ENCODE measurements at places on chromosomes 7 and 10. TPM values are rescaled to one million over a fixed set of nuclear protein-coding genes. Genes with fewer than 3 reads are reported as not detected.

DNA sequence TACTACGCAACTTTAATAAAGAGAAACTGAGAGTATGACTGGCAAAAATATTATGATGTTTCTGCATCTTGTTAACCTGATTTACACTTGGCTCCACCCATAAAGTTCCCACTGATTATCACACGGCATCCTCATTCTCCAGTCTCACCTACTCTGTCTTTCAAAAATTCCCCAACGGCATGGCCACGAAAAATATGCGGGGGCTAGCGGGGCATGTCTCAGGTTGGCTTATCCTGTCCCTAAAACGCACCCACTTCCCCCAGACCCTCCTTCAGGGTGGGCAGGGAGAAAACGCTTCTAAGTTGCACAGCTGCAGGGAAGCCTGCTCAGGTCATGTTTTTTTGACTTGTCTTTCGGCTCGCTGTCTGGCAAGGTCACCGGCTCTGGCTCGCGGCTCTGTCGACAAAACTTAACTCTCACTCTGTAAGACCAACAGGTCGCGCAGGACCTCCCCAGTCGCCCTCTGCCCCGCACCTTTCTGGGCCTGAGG is 3.8 kb downstream of the CDK6 start:
- H3K4me1 ChIP-seq = peaks cover 59% of the 10 kb centered on the region
- peak overlapping the region; percentile 89 for H3K27ac ChIP-seq
- H3K36me3 ChIP-seq = no peaks in the 10 kb centered on the region
- no peaks in the 10 kb centered on the region for H3K27me3 ChIP-seq
- peak overlapping the region; percentile 94 for H3K4me3 ChIP-seq
- no peak for DNase-seq

DNA sequence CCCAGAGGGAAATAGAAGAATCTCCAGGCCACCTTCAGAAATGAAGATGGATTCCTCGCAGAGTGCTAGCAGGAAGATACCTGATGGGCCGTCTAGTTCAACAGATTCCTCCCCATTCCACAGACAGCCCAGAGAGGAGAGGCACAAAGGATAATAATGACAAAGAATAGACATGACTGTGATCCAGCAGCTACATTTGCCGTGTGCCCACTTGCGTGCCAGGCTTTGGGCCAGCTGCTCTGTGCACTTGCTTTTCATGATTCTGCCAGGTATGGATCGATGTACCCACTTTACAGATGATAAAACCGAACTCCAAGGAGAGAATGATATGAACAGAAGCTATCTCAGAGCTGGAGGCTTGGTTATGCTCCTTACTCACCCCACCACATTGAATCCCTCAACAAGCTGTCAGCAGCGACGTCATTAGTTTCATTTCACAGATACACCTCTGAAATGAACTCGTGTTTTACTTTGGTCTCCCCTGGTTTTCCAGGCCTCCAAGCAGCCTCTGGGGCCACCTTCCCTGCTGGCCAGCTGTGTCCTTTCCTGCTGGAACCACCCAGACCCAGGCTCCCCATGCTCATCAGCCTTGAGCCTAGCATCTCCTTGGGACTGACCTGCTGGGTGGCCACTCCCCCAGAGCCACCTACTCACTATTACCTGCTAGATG is 11.9 kb upstream of the WDFY4 start:
- H3K27me3 ChIP-seq = no peaks in the 10 kb centered on the region
- peak; percentile 78 for DNase-seq
- no peaks in the 10 kb centered on the region for H3K36me3 ChIP-seq
- H3K27ac ChIP-seq = no peak overlapping the region
- no peaks in the 10 kb centered on the region for H3K4me1 ChIP-seq

GRCh38 chr10:94607111-94607510 is 61.5 kb downstream of the HELLS start:
- no peak overlapping the region for H3K27ac ChIP-seq
- H3K27me3 ChIP-seq = no peaks in the 10 kb centered on the region
- H3K36me3 ChIP-seq = no peaks in the 10 kb centered on the region
- no peak overlapping the region for H3K4me3 ChIP-seq

- no peak overlapping the region for H3K4me3 ChIP-seq
- no peaks in the 10 kb centered on the region for H3K27me3 ChIP-seq
- peaks cover 9% of the 10 kb centered on the region for H3K4me1 ChIP-seq
These were observed 73.6 kb upstream of the FAM20C start for GRCh38 chr7:118615-119391.

- no peak overlapping the region for H3K4me3 ChIP-seq
- no peaks in the 10 kb centered on the region for H3K4me1 ChIP-seq
- no peaks in the 10 kb centered on the region for H3K27me3 ChIP-seq
- H3K27ac ChIP-seq = no peak overlapping the region
These were observed 235.8 kb upstream of the PFKP start for GRCh38 chr10:2831509-2831908.

DNA sequence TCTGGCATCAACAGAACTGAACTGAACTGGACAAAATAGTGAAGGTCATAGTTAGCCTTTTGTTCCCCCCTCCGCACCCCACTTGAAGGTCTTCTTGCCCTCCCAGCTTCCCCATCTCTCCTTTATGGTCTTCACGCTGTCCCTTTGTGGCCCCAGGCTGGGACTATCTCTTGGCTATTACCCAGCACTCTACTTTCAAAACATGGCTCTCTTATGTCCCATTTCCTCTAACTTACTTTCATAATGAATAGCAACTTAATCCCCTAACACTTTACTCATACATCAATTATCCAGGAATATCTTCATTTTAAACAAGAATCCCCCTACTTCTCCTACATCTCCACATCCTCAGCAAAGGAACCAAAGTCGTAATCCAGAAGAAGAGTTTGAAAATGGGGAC is 135.3 kb upstream of the ITGB1 start:
- H3K4me1 ChIP-seq = no peaks in the 10 kb centered on the region
- H3K4me3 ChIP-seq = no peak overlapping the region
- H3K27me3 ChIP-seq = no peaks in the 10 kb centered on the region
- no peaks in the 10 kb centered on the region for H3K36me3 ChIP-seq

GRCh38 chr7:1235501-1236131 is 2.9 kb downstream of the UNCX start:
- H3K27ac ChIP-seq = no peak overlapping the region
- no peaks in the 10 kb centered on the region for H3K36me3 ChIP-seq
- H3K27me3 ChIP-seq = peaks cover 19% of the 10 kb centered on the region
- H3K4me3 ChIP-seq = no peak overlapping the region

DNA sequence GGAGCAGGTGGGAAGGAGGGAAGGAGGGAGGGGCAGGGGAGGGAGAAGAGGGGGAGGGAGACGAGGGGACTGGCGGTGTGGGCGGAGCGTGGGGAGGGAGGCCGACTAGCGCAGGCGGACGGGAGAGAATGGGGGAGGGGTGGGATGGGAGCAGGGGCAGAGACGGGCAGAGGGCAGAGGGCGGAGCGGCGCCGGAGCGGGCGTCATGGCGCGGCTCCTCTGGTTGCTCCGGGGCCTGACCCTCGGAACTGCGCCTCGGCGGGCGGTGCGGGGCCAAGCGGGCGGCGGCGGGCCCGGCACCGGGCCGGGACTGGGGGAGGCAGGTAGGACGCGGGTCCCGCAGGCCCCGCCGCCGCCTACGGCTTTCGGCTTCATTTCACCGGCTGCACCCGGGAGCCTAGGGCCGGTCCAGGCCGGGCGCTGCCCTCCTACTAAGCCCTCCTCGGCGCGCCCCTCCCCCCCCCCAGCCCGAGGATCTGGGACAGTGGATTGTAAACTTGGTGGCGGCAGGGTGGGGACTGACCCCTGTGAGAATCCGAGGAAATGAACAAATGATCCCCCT is at the start of gene MSRB2:
MSRB2 (plus strand) TSS at position 176 of the 562 bp plus-strand sequence; CDS start at position 206, 30 bp downstream.
- H3K27me3 ChIP-seq = no peaks in the 10 kb centered on the region
- peak within 1 kb of the TSS; percentile 86 for H3K4me3 ChIP-seq
- peaks cover 24% of the 10 kb centered on the region for H3K4me1 ChIP-seq
- H3K27ac ChIP-seq = peak within 1 kb of the TSS; percentile 97
- DNase-seq = peak; percentile 98

DNA sequence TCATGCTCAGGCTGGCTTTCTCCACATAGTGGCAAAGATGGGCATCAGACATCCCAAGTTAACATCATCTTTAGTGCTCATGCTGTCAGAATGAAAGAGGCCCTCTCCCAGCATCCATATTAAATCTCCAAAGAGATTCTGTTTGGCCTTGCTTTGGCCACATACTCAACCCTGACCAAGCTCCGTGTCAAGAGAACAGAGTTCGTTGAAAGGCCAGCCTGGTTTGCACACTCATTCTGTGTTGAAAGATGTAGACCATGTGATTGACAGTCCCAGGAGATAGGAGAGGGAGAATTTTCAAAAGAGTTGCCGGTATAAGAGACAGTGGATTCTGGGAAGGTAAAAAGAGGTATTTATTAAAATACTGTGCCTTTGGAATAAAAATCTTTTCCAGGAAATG is 19.7 kb downstream of the MET start:
- no peak for DNase-seq
- H3K27ac ChIP-seq = no peak overlapping the region
- H3K27me3 ChIP-seq = no peaks in the 10 kb centered on the region
- peaks cover 4% of the 10 kb centered on the region for H3K4me1 ChIP-seq
- no peak overlapping the region for H3K4me3 ChIP-seq

GRCh38 chr7:46210467-46210866 is 289.4 kb upstream of the IGFBP3 start:
- no peaks in the 10 kb centered on the region for H3K4me1 ChIP-seq
- H3K4me3 ChIP-seq = no peak overlapping the region
- H3K27me3 ChIP-seq = no peaks in the 10 kb centered on the region
- H3K36me3 ChIP-seq = no peaks in the 10 kb centered on the region

DNA sequence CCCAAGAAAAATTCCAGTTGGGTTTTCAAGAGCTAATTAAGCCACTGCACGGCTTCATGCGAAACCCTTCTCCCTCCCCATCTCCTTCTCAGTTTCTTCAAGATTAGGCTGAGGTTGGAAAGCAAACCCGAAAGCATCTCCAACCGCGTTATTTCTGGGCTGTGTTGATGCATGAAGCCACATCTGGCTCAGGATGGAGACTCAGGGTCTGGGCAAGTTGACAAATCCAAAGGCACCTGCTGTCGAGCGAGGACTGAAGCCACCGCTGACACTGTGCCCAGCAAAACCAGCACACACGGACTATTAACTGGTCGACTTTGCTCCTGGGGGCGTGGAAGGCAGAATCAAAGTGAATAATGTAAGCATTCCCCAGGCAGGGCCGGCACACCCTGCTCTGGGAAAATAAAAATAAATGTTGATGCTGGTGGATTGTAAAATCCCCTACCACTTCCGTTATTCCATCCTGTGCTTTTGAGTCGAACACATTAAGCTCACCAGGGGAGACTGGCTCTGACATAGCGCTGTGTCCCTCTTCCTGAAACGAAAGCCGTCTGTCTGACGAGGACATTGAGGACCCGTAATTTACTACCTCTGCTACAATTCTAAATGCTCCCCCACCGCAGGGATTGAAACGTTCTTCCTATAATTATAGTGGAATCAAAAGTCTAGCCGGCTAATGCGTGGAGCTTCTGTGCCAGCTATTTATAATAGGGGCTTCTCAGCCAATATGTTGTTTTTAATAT is 269.8 kb downstream of the ADARB2 start:
- H3K36me3 ChIP-seq = no peaks in the 10 kb centered on the region
- no peak for DNase-seq

GRCh38 chr7:98981701-98982100 is 103.4 kb downstream of the TRRAP start:
- no peak overlapping the region for H3K4me3 ChIP-seq

- no peaks in the 10 kb centered on the region for H3K36me3 ChIP-seq
- no peak overlapping the region for H3K27ac ChIP-seq
- peaks cover 10% of the 10 kb centered on the region for H3K4me1 ChIP-seq
- DNase-seq = no peak
These were observed 239.1 kb upstream of the MEOX2 start for GRCh38 chr7:15925608-15926007.

- no peak for DNase-seq
- peaks cover 6% of the 10 kb centered on the region for H3K4me1 ChIP-seq
- no peak overlapping the region for H3K4me3 ChIP-seq
- no peaks in the 10 kb centered on the region for H3K27me3 ChIP-seq
- H3K36me3 ChIP-seq = no peaks in the 10 kb centered on the region
These were observed 109.8 kb upstream of the NOBOX start for GRCh38 chr7:144513334-144513733.

DNA sequence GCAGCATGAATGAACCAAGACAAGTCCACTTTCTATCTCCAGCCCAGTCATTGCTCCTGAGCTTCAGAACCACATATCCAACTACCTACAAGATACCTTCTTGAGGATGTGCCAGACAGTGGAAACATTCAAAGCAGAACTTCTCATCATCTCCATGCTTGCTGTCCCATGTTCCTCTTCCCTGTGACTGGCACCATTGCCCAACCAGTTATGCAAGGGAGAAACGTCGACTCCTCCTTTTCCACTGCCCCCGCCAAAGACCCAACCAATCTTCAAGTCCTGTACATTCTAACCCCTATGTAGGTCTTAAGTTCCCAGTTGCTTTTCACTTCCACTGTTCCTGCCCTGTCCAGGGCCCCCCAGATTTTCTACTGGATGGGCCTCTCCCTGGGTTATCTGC is 225.7 kb downstream of the RPS24 start:
- no peak for DNase-seq
- no peak overlapping the region for H3K27ac ChIP-seq
- H3K36me3 ChIP-seq = no peaks in the 10 kb centered on the region
- H3K27me3 ChIP-seq = no peaks in the 10 kb centered on the region
- no peak overlapping the region for H3K4me3 ChIP-seq

- no peaks in the 10 kb centered on the region for H3K27me3 ChIP-seq
- peaks cover 70% of the 10 kb centered on the region for H3K4me1 ChIP-seq
- DNase-seq = no peak
- no peak overlapping the region for H3K4me3 ChIP-seq
- H3K36me3 ChIP-seq = no peaks in the 10 kb centered on the region
These were observed 9.4 kb downstream of the MPP7 start for GRCh38 chr10:28293236-28294168.

- peak overlapping the region; percentile 47 for H3K27ac ChIP-seq
- no peaks in the 10 kb centered on the region for H3K27me3 ChIP-seq
- peaks cover 21% of the 10 kb centered on the region for H3K36me3 ChIP-seq
- H3K4me3 ChIP-seq = no peak overlapping the region
These were observed 41.1 kb downstream of the GLRX3 start for GRCh38 chr10:130177250-130177649.

DNA sequence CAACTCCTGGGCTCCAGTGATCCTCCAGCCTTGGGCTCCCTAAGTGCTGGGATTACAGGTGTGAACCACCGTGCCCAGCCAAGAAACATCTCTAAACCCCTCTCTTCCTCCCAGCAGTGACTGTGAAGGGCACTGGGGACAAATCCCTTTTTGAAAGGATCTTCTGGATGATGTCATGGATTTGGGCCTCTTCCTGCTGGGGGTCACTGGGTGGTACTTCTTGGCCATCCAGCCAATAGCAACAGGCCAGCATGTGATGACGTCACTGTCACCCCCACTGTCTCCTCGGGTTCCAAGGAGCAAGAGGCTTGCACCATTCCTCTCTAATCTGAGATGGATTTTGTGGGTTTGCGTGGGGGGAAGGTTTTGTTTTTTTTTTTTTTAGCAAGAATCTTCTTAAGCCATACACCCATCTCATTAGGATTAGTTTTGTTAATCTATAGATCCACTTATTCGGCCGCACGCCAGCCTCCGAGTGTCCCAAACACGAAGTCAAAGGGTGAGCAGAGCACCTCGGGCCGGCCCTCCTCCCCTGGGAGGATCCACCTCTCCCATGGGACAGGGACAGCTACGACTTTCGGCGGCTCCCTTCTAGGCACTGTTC is 29.4 kb upstream of the TNRC18 start:
- no peaks in the 10 kb centered on the region for H3K36me3 ChIP-seq
- H3K4me3 ChIP-seq = no peak overlapping the region
- H3K27ac ChIP-seq = peak overlapping the region; percentile 40
- no peaks in the 10 kb centered on the region for H3K27me3 ChIP-seq

Gene NUTM2E
- total RNA-seq = not detected

Gene ZPBP
- total RNA-seq = not detected

Gene IL6
- 0.83 TPM for total RNA-seq

Gene CCDC172
- total RNA-seq = not detected

Gene HTR5A
- not detected for total RNA-seq

Gene ACSM6
- total RNA-seq = not detected

Gene TMEM139
- 1.0 TPM for total RNA-seq

Gene OPN4
- total RNA-seq = not detected

Gene CYP2C19
- total RNA-seq = 0.17 TPM

Gene ABCC2
- total RNA-seq = 0.52 TPM
